ENCODE measurements at places on chromosomes 13 and 19.

GRCh38 chr13:36850790-36851438 lies 31.9 kb downstream of the RFXAP start:
- DNase-seq = no peak

GRCh38 chr19:2478278-2478755 lies 2.4 kb downstream of the GADD45B start:
- no peak for DNase-seq

- no peak for DNase-seq
Measured at GRCh38 chr13:27203854-27204253, 32.2 kb upstream of the USP12 start.

GRCh38 chr13:110115591-110115990 lies 191.4 kb downstream of the COL4A1 start:
- no peak for DNase-seq

- DNase-seq = no peak
Measured at GRCh38 chr13:50588491-50589130, 254.9 kb downstream of the DLEU7 start.

- no peak for DNase-seq
Measured at GRCh38 chr19:41815301-41815700, 18.9 kb downstream of the CEACAM3 start.

DNA sequence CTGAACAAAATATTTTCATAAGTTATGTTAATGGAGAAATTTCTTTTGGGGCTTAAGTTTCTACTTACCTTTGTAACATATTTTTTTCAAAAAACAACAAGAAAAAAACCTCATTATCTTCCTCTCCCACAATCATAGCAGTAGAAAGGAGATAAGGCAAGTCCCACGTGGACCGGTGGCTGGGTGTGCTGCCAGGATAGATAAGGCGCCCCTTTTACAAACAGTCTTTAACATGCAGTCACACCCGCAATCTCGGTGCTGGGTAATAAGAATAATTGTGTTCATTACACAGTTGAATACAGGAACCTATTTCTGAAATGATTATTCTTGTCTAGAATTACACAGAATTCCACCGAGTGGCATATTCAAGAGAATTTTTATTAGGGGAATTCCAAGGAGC lies 1202.3 kb downstream of the UQCRFS1 start:
- DNase-seq = no peak

- no peak for DNase-seq
Measured at GRCh38 chr19:16851031-16851712, 22.0 kb downstream of the SIN3B start.

- DNase-seq = no peak
Measured at GRCh38 chr19:55643003-55643886, at the start of gene ZNF581. ZNF581 (plus strand) TSS chr19:55643649; CDS start chr19:55644572, 923 bp downstream.

DNA sequence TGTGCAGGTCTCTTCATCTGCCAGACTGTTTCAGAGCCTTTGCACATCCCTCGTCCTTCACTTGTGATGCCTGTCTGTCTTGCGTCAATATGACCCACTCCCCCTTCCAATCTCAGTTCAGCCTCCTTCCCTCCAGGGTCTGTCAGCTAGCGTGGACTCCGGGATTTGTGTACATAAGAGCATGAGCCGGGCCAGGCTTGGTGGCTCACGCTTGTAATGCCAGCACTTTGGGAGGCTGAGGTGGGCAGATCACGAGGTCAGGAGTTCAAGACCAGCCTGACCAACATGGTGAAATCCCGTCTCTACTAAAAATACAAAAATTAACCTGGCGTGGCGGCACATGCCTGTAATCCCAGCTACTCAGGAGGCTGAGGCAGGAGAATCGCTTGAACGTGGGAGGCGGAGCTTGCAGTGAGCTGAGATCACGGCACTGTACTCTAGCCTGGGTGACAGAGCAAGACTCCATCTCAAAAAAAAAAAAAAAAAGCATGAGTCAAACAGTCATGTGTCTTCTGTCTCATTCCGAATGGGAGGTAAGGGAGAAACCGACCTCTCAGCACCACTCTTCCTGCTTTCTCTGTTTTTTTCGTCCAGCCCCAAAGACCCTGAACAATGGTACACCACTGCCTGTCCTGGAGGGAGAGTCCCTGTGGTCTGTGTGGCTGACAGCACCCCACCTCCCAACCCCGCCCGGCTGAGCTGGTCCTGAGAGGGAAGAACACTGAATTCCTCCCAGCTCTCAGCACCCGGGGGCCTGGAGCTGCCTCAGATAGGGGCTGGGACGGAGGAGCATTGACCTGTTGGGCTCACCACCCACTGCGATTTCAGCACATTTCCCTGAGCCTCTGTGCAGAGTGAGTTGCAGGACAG lies 2.4 kb upstream of the SIGLEC9 start:
- no peak for DNase-seq

GRCh38 chr13:97030705-97031452 lies 36.6 kb upstream of the OXGR1 start:
- DNase-seq = no peak

- DNase-seq = no peak
Measured at GRCh38 chr13:97338571-97338970, 95.4 kb upstream of the RAP2A start.

GRCh38 chr13:46053162-46054012 lies 841 bp upstream of the ZC3H13 start:
- DNase-seq = no peak

GRCh38 chr13:110885966-110886869 lies 28.7 kb downstream of the ANKRD10 start:
- no peak for DNase-seq

DNA sequence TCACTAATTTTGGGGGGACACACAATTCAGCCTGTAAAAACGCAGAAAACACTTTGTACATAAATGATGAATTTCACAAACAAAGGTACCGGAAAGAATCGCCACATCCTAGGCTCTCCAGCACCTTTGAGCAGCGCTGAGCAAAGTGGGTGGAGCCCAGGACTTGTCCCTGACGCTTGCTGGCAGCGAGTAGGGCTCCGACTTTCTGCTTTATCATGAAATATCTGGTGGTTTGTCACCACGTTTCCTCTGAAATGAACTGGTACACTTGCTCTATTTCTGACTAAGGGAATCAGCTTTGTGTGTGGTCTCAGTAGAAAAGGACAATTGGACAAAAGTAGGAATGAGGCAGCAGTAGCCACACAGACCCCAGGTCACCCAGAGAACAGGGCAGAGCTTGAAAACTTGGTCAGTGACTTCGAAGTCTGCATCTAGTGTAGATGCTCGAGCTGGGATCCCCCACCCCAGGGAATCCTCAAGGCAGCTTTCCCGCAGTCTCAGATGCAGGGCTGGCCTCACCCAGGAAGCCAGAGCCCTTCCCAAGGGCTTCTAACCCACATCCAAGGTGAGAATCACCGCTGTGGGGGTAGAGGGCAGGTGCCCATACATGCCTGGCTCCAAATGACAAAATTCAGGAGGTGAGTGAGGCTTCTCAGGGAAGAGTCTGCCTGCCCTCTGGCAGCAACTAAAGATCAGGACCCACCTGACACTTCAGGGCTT lies 85.3 kb upstream of the SOX1 start:
- no peak for DNase-seq

DNA sequence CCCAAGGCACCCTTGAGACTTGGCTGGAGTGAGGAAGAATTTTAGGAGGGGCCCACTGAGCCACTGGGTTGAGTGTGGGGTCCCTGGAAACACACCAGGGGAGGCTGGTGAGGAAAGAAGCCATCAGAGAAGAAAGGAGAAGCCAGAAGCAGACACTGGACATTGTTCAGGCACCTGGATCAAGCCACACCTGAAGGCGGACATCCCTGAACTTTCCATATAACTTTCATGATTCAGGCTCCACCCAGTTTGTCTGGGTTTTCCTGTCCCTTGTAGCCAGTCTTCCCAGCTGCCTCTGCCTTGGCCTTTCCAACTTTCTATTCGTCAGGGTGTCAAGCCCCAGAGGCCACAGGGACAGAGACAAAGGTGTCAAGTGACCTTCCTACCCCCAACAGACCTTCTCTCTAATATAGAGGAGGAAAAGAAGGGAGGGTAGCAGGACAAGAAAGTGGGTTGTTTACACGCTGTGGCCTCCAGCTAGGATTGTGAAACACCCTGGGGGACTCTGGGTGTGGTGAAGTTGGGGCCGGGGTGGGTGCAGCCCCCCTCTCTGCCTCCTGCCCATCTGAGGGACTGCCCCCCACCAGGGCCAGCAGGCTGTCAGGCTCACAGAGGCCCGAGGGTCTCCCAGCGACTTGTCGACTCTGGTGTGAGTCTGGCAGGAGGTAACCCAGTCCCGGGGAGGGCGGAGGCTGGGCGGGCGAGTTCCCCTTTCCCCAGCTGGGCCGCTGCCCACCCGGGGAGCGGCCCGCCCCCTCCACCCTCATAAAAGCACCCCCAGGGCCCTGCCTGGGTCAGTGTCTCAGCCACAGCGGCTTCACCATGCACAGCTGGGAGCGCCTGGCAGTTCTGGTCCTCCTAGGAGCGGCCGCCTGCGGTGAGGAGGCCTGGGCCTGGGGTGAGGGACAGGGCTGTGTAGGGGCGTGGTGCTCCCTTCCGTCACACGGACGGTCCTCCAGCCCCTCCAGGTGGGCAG lies at the start of gene CFD:
CFD (plus strand) TSS at position 797 of the 976 bp plus-strand sequence; CDS start at position 823, 26 bp downstream.
- DNase-seq = no peak

Data from cortex of kidney (tissue), 1 donor.